ENCODE measurements at places on chromosomes 3 and 15.

- DNase-seq = no peak
Observed at GRCh38 chr3:185986198-185986777, 48.5 kb upstream of the TRA2B start.

- no peak for DNase-seq
Observed at GRCh38 chr3:9613056-9613748, 36.1 kb upstream of the MTMR14 start.

DNA sequence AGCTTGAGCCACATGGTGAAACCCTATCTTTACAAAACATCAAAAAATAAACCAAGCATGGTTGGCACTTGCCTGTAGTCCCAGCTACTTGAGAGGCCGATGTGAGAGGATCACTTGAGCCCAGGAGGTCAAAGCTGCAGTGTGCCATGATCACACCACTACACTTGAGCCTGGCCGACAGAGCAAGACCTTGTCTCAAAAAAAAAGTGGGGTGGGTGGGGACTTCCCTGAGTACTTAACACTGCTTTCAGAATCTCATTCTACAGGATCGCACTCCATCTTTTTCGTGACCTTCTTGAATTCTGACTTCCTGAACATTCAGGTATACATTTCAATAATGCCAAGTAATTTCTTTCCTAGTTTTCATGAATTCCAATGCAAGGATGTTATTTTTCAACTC lies 91.3 kb downstream of the PDE8A start:
- DNase-seq = no peak

DNA sequence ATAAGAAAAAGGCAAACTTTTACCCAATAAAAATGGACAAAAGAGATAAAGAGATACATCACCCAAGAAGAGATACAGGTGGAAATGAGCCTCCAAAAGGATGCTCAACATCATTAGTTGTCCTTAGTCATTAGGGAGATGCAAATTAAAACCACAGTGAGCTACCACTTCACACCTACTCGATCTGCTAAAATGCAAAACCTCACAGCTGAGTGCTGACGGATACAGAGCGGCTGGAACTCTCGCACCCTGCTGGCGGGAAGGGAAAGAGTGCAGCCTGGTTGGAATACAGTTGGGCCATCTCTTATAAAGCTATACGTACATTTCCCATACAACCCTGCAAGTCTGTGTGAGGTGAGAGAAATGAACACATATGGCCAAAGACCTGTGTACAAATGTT lies 78.5 kb upstream of the PRR20G start:
- no peak for DNase-seq

GRCh38 chr3:10335190-10335738 lies 14.4 kb upstream of the SEC13 start:
- no peak for DNase-seq

GRCh38 chr15:71044006-71044405 lies 71.3 kb upstream of the THSD4 start:
- no peak for DNase-seq
